ENCODE measurements at places on chromosomes 3 and 15. TPM values are rescaled to one million over a fixed set of nuclear protein-coding genes. Genes with fewer than 3 reads are reported as not detected.

DNA sequence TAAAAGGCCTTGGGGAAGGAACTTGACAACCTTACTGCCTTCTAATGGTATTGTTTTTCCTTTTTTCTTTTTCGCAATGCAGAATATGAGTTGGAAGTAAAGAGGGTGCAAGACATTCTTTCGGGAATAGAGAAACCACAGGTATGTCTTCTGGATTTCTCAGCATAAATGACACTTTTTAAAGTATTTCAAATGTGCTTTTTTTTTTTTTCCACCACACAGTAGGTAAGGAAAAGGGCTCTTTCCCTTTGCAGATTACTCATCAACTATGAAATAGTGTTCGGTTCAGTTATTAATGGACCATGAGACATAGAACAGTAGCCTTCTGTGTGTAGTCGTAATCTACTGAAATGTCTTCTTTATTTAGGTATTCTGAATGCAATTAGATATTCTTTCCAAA lies 162.4 kb downstream of the GHSR start:
- DNase-seq, result no peak

GRCh38 chr3:67516496-67516895 lies 137.9 kb downstream of the SUCLG2 start:
- DNase-seq, result no peak

- DNase-seq, result no peak
These were observed 65.4 kb downstream of the KCNH8 start for GRCh38 chr3:19213603-19214220.

DNA sequence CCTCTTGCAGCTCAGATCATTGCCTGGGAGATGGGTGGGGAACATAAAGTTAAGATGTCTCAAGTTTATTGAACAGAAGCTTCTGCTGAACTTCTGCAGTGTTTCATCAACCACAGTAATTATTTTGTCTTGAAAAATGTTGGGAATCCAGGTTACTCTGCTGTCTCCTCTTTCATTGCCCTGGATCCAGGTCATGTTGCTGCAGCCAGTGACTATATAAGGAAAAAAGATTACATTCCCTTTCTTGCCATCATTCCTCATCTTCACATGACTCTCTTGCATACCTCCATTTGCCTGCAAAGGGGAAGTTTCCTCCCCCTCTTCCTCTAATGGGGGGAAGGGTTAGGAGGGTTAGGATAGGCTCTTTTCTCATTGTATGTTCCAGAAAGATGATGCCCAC lies 15.1 kb downstream of the GMNC start:
- DNase-seq, result no peak

- DNase-seq, result no peak
These were observed 86.8 kb downstream of the LSM3 start for GRCh38 chr3:14265246-14265962.

DNA sequence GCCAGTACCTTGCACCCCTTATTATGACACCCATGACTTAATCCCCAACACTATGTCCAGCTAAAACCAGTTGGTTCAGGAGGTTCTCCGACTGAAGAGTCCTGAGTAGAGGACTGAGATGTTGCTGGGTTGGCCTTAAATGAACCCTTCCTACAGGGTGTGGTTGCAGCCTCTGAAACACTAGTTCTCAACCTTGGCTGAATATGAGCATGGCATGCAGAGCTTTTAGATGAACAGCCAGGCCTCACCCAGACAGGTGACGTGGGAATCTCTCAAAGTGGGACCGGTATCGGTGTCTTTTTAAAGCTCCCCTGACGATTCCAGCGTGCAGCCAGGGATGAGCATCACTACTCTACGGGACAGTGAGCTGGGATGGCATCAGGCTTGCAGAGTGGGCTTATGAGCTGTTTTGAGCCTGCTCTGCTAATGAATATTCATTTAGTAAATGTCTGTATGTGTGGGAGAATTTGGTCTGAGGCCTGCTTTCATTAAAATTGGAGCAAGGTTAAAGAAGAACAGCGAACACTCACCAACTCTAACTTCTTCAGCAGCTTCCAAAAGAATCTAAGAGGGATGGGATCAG lies 79.7 kb upstream of the PRICKLE2 start:
- no peak for DNase-seq

DNA sequence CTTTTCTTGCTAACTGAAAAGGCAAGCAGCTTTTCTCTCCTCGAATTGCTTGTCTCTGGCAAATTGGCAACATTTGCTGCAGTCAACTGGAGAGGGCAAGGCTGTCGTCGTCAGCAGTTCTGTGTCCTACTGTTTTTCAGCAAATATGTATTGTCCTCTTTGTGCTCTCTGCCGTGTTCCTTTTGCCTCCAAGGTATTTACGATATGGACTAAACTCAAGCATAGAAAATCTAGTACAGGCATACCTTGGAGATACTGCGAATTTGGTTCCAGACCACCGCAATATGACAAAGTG lies 558 bp upstream of the SLC30A4 start:
- DNase-seq, result no peak

GRCh38 chr15:75596703-75597345 lies 17.7 kb upstream of the PTPN9 start:
- DNase-seq, result no peak

DNA sequence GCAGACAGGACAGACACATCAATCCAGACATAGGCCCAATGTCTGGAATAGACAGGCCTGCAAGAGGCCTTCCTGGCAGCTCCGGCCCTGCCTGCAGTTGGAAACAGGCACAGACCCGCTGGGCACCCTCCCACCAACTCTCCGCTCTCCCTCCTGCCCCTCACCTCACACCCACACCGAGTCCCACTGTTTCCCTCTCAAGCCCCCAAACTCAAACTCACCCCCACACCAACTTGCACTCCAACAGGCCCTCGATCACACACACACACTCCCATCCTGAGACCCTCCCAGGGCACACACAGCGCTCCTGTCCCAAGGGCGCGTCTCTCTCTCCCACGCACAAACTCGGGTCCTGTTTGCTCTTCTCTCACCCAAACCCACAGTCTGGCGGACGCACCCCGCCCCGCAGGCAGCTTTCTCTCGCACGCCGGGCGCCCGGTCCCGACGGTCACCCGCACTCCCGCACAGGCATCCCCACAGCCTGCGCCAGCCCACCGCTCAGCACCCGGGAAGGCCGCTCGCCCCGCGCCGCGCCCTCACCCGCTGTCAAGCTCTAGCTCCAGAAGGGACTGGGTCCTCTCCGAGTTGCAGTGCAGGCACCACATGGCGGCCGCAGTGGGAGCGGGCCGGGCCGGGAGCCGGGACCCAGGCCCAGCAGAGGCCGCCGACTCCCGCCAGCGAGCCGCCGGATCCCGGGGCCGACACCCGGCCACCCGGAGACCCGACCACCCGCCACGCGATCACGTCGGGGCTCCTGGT lies 106.2 kb downstream of the IQSEC1 start:
- peak; percentile 52 for DNase-seq

DNA sequence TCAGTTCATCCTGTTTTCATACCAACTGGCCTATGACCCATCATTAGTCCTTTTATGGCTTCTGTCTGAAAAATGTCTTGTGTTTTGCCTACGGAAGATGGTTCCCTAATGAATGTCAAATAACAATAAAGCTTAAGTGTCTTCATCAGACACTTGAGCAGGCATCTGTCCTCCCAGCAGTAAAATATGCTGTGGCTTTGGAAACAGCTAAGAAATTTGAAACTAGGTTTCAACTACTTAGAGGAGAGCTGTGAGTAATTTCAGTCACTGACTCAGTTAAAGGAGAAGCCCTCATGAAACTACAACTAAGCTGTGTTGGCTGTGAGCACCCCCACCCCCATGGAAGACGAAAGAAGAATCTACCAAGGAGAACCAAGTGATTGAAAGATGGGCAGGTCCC lies 409.4 kb upstream of the PPP2R3A start:
- DNase-seq, result no peak

DNA sequence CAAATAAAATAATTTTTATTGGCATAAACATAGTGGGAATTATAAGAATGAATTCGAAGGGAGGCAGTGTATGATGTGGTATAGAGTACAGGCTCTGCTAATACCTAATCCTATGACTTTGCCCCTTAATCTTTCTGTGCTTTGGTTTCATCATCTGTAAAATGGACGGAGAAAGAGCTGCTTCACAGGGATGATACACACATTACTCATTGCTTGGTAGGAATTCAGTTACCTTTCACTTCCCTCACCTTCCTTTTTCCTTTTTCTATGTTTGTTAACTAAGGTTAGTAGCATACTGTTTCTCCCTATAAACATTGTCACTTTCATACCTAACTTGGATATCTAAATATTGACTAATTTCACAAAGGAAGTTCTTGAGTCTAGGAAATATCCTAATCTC lies 36.2 kb downstream of the LEKR1 start:
- DNase-seq, result no peak

DNA sequence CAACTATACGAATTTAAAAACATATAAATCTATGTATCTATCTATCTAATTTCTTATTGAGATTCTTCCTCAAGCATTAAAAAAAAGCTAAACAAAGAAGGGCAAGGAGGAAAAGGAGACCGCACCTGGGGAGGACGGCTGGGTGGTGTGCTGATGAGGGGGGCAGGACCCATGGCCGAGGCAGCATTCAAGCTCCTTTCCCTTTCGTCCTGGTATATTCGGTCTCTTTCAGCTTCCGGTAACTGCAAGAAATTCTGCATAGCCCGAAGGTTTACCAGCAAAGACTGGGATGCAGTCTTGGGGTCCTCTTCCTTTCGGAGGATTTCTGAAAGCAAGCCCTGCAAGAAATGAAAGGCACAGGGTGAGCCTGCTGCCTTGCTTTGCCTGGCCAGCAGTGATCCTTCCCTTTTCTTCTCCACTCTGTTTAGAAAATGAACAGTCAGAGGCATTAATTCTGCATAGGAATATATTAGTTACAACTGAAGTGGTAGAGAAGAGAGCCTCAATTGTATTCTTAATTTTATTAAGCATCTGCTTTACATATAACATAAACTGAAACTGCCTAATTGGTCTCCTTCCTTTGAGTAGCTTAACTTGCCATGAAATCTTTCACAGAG lies 38.8 kb downstream of the SATB1 start:
- no peak for DNase-seq

DNA sequence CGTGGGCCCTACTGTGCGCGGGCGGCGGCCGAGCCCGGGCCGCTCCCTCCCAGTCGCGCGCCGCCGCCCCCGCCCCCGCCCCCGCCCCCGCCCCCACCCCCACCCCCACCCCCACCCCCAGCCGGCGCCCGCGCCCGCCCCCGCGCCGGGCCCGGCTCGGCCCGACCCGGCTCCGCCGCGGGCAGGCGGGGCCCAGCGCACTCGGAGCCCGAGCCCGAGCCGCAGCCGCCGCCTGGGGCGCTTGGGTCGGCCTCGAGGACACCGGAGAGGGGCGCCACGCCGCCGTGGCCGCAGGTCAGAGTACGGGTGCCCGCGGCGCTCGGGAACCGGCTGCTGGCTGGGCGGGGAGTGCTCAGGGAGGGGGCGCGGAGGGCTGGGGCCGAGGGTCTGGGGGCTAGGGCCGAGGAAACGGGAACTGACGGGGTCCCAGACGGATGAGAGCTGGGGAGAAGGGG lies 1.1 kb upstream of the PPARG start:
- peak; percentile 49 for DNase-seq

- DNase-seq, result no peak
These were observed 113.3 kb downstream of the SMAD6 start for GRCh38 chr15:66815318-66815717.

- DNase-seq, result no peak
These were observed 25.2 kb downstream of the TSEN2 start for GRCh38 chr3:12509466-12509865.

GRCh38 chr3:184383033-184383740 lies 3.3 kb downstream of the CHRD start:
- no peak for DNase-seq

- no peak for DNase-seq
These were observed 142.8 kb downstream of the TGFBR2 start for GRCh38 chr3:30749230-30749629.

GRCh38 chr3:42751609-42752008 lies 21.4 kb downstream of the CCDC13 start:
- DNase-seq, result no peak

GRCh38 chr15:91974321-91974720 lies 120.8 kb downstream of the SLCO3A1 start:
- no peak for DNase-seq

- peak; percentile 20 for DNase-seq
These were observed 97.7 kb upstream of the NUDT16 start for GRCh38 chr3:131283862-131284261.

DNA sequence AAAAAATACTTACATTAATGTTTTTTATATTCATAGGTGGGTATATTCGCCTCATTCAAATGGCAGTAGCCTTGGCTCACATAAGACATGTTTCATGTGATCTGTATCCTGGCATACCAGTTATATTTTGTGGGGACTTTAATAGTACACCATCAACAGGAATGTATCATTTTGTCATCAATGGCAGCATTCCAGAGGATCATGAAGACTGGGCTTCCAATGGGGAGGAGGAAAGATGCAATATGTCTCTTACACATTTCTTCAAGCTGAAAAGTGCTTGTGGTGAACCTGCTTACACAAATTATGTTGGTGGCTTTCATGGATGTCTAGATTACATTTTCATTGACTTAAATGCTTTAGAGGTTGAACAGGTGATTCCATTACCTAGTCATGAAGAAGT lies 3.5 kb downstream of the PDE12 start:
- no peak for DNase-seq

DNA sequence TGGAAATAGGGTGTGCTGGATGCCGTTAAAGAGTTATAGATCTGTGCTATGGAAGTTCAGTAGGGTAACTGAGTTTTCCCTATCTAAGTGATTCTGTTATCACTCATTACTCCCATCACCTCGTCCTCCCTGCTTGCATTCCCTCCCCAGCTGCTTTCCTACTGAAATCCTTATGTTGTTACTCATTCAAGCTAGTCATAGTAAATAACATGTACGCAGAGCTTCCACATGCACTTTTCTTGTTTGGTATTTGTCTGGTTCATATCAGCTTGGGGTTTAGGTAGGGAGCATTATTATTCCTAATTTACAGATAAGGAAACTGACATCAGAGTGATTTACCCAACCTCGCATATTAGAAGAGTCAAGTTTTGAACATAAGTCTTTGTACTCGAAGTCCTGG lies 135.1 kb downstream of the HCN4 start:
- DNase-seq, result no peak

DNA sequence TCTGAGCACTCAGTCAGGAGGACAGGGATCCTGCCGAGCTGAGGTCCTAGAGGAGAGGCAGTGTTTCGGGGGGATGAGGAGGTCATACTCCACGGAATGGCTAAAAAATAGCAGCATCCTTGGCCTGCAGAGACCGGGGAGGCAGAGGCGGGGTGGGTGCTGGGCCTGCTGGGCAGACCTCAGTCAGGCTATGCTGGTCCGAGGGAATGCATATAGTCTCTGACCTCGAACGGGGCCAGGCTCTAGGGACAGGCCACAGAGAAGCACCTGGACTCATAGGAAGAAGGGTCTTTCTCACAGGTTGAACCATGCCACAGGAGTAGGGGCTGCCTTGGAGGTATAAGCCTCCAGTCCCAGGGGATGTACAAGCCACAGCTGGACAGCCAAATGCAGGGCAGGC lies 14.0 kb upstream of the SKIC8 start:
- DNase-seq, result no peak

GRCh38 chr3:171906951-171907676 lies 64.0 kb downstream of the TMEM212 start:
- DNase-seq, result no peak

Gene ARRDC4
- total RNA-seq, result 35.2 TPM

Gene CFAP92
- total RNA-seq, result 1.8 TPM

Gene ITGA11
- total RNA-seq, result 15.6 TPM

Gene EIF1B
- 108 TPM for total RNA-seq

Gene SEMA5B
- total RNA-seq, result 0.22 TPM

Gene EIF4G1
- 72.4 TPM for total RNA-seq

Gene PPP1R14D
- 0.95 TPM for total RNA-seq

Gene WNT5A
- total RNA-seq, result 18.6 TPM

Gene FGF12
- 1.2 TPM for total RNA-seq
